Fibroblast of lung (primary cell): ENCODE measurements at places on chromosomes 5 and 9. TPM values are rescaled to one million over a fixed set of nuclear protein-coding genes. Genes with fewer than 3 reads are reported as not detected.

DMRTA1 gene
- total RNA-seq, result 0.26 and 0.83 TPM in 2 replicates

ADGRD2 gene
- not detected in 2 replicates for total RNA-seq

AK8 gene
- total RNA-seq, result 0.17 and 0.26 TPM in 2 replicates

SYK gene
- not detected in 2 replicates for total RNA-seq

ZNF658 gene
- total RNA-seq, result 6.4 and 6.9 TPM in 2 replicates

PCDHGA12 gene
- 9.2 and 13.7 TPM in 2 replicates for total RNA-seq

NTRK2 gene
- 0.26 and 0.66 TPM in 2 replicates for total RNA-seq

DRD1 gene
- total RNA-seq, result 2.0 and 2.6 TPM in 2 replicates
